Inflammatory macrophage treated with lipopolysaccharide for 1 hour (primary cell): ENCODE measurements at places on chromosomes 6 and 20.
A peak's percentile ranks its signal among the peaks of the same experiment; 100 is the strongest.

- DNase-seq, result no peak
Observed at GRCh38 chr6:148997865-148998264, 251.0 kb downstream of the UST start.

GRCh38 chr6:84526631-84527030, 237.8 kb downstream of the TBX18 start:
- DNase-seq, result no peak

DNA sequence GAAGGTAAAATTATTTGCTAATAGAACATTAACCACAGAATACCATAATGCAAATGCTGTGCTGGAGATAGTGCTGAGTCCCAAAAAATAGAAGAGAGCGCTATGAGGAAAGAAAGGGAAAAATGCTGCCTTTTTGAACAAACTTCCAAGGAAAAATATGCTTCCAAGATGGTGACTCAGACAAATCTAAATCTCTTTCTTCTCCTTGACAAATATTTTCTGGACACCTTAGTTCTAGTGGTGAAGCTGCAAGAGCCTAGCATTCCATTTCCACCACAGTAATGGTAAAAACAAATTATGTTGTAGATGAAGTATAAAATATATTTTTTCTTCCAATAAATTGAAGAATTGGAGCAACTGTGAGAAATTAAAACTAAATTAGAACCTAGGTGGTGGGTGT, 155.6 kb upstream of the TBX18 start:
- no peak for DNase-seq

GRCh38 chr6:12379181-12379580, 89.0 kb downstream of the EDN1 start:
- DNase-seq, result no peak

GRCh38 chr20:47040506-47041125, 146.0 kb downstream of the EYA2 start:
- no peak for DNase-seq

GRCh38 chr6:56911847-56912246, 43.1 kb upstream of the BEND6 start:
- no peak for DNase-seq

- DNase-seq, result no peak
Observed at GRCh38 chr20:9550871-9551270, 36.5 kb downstream of the LAMP5 start.

DNA sequence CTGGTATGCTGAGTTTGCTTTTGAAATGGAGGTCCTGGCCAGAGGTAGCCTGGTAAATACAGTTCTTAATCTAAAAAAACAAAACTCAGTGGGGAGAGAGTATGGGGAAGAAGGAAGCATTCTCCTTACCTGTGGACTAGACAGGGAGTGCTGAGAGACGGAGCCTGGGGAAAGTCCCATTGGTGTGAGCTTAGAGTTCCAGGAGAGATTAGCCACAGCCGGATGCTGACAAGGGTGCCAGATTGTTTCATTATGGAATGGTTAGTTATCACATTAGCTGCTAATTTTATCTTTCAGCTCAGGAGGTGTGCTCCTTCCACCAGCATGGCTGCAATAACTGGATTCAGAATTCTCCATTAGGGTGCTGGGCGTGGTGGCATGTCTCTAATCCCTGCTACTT, 75.9 kb downstream of the RREB1 start:
- no peak for DNase-seq

GRCh38 chr6:110613356-110613755, 136.9 kb upstream of the SLC22A16 start:
- peak; percentile 81 for DNase-seq

- no peak for DNase-seq
Observed at GRCh38 chr20:49785852-49786175, 26.8 kb upstream of the SLC9A8 start.

- DNase-seq, result peak; percentile 76
Observed at GRCh38 chr20:37348792-37349516, 3.0 kb downstream of the SRC start.

GRCh38 chr6:41939176-41939847, 2.3 kb downstream of the CCND3 start:
- DNase-seq, result peak; percentile 67

DNA sequence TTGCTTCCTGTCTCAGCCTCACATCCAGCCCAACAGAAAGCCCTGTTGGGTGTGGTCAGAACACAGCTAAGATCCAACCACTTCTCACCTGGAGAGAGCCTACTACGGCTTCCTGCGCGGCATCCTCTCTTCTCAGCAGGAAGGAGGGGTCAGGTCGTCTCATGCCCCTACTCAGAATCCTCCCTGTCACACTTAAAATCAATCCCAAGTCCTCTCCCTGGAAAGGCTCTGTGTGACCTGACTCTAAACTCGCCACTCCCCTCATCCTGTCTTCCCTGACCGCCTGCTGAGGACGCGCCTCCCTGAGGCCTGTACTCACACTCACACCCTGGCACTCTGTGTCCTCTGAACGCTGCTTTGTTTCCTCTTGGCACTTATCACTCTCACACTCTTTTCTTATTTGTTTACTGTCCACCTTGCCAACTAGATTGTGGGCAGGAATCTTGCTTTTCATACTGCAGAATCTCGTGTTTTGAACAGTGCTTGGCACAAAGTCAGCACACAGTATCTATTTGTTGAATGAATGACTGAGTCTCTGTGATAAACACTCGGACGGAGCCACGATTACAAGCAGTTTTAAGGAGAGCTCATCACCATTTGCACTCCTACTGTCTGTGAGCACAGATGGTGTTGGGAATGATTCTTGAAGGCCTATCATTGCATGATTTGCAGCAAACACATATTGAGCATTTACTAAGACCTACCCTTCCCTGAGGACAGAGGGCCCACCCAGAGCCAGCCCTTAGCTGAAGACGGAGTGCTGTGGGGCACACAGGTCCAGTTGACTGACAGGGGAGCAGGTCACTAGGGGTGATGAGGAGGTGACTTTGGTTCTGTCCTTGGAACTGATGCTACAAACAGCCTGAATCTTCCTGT, 18.7 kb downstream of the RAB5IF start:
- no peak for DNase-seq

DNA sequence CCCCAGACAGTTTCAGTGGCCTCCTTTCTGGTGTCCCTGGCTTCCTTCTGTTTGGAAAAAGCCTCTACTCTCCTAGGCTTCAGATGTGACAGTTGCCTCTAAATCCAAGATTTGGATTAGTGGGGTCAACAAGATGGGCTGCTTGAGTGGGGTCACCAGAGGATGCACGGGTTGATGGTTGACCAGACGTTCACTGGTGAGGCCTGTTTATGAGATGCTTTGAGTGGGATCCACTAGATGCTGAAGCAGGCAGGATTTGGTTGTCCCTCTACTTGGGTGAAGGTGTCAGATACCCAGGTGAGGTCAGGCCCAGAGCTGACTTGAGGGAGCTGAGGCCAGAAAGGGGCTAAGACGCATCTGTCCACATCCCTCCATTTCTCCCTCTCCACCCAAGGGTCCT, 8.1 kb upstream of the DLGAP4 start:
- DNase-seq, result no peak

- no peak for DNase-seq
Observed at GRCh38 chr6:125117818-125118217, 35.8 kb upstream of the TPD52L1 start.

DNA sequence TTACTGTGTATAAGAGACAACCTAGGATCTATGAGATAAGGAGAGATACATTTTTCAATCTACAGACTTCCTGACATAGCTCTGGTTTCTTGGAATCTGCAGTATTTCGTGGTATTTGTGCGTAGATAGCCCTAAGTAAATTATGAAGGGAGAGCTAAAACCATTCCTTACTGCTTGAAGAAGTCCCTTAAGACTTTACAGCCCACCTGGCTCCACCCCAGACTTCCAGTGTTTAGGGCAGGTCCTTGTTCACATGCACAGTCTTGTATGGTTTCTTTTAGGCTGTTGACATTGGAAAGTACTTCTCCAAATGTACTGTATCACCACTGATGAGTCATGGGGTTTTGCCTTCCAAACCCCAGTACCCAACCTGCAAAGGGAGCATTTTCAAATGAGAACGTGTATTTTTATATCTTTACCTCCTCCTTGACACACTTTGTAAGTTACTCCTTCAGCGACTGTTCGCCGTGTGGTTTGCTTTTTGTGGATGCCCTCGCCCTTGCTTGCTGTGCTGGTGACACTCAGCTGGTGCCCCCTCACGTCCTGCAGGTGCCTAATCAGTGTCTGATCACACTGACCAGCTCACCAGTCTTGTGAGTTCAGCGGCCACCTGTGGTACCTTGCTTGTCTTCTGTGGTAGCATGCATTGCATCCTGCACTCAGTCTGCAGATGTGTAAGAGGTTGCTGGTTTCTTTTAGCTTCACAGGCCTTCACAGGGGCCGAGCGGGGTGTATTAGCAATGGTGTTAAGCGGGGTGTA, 73.3 kb downstream of the IGF2R start:
- DNase-seq, result no peak

- no peak for DNase-seq
Observed at GRCh38 chr6:157552820-157553485, 172.0 kb downstream of the ZDHHC14 start.

- no peak for DNase-seq
Observed at GRCh38 chr6:48086187-48086586, 24.8 kb downstream of the PTCHD4 start.

DNA sequence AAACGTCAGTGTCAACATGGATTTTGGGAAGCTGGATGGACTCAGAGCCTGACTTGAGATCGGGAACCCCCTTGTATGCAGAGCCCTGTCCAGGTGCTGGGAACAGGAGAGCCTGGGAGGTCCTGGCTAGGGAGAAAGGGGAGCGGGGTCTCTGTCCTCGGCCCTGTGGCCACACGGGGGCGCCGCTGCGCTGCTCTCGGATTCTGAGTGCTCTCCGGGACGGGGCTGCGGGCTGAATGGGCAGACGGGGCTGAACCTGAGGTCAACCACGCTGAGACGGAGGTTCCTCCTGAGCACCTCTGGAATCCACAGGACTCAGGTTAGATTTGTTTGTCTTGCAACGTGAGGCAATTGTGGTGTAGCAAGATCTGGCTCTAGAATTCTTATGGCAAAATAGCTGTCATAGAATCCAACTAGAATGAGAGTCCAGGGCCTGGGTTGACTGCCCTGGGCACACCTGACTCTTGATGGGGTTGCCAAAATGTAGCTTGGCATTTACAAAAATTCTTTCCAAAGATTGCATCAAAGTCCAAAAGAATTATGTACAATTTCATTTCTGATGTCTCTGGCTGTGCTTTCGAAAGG, 20.6 kb upstream of the HLA-F start:
- DNase-seq, result peak; percentile 37

DNA sequence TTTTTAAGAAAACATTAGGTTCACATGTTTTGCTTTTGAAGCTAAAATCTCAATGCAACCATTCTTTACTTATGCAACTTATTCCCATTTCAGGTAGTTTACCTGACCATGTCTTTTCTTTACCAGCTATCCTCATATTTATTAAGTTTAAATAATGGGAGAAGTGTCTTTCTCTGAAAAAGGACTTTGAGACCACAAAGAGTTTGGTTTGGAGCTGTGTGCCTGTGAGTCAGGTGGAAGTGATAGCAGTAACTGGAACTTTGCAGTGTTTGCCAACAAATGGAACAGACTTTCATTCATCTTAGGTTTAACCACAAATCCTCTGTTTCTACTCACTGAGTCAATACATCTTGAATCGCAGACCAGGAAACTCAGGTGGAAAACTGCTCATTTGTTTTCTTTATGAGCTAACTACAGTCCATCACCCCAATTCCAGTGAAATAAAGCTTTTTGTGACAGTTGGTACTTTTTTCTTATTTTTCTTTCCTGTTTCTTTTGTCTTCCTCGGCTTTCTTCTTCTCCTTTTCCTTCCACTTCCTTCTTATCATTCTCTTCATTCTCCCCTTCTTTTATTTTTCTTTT, 148.3 kb upstream of the RIN2 start:
- no peak for DNase-seq

DNA sequence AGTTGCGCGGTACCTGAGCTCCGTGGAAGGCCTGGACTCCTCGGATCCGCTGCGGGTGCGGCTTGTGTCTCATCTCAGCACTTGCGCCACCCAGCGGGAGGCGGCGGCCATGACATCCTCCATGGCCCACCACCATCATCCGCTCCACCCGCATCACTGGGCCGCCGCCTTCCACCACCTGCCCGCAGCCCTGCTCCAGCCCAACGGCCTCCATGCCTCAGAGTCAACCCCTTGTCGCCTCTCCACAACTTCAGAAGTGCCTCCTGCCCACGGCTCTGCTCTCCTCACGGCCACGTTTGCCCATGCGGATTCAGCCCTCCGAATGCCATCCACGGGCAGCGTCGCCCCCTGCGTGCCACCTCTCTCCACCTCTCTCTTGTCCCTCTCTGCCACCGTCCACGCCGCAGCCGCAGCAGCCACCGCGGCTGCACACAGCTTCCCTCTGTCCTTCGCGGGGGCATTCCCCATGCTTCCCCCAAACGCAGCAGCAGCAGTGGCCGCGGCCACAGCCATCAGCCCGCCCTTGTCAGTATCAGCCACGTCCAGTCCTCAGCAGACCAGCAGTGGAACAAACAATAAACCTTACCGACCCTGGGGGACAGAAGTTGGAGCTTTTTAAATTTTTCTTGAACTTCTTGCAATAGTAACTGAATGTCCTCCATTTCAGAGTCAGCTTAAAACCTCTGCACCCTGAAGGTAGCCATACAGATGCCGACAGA, 9.9 kb downstream of the HEY2 start:
- DNase-seq, result no peak

DNA sequence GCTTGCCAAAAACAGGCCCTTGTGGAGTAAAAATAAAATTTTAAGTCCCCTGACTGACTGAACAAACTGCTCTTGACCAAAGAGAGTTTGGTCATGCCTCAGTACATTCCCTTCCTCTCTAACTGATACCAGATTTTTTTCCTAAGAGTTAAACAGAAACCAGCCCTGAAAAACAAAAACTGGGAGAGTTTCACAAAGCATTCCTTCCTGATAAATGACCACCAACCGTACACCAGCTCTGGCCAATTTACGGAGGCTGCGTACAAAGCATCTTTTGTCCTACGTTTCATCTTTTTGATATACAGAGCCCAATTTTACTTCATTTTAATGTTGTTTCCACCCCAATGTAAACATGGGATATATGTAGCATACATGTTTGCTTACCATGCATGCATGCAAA, 477.4 kb upstream of the HTR1E start:
- no peak for DNase-seq

DNA sequence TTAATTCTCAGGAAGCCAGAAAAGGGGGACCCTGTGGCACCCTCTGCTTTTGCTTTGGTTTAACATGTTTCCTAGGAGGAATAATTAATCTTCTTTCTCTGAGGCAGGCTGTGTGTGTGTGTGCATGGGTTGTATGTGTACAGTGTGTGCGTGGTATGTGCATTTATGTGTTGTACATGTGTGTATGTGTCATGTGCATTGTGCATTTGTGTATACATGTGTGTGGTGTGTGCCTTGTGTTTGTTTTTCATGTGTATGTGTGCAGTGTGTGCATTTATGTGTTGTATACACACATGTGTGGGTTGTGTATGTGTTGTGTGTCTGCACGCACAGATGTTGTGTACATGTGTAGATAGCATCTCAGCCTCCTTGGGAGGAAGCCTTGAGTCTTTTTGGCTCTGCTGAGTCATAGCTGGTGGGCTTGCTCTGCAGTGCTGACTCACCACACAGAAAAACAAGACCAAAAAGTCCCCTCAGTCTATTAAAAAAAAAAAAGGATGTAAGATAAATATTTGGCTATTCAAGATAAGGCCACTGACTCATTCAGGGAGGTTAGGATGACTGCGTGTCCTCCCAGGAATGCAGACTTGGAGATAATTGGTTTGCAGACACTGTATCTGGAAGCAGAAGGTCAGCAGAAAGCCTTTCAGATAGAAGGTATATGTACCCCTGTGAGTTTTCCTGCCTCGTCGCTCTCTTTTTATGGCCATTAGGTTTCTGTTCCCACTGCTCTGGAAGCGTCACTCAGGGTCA, 58.6 kb downstream of the SYNJ2 start:
- DNase-seq, result peak; percentile 65
